ENCODE measurements at places on chromosomes 1 and 21.

DNA sequence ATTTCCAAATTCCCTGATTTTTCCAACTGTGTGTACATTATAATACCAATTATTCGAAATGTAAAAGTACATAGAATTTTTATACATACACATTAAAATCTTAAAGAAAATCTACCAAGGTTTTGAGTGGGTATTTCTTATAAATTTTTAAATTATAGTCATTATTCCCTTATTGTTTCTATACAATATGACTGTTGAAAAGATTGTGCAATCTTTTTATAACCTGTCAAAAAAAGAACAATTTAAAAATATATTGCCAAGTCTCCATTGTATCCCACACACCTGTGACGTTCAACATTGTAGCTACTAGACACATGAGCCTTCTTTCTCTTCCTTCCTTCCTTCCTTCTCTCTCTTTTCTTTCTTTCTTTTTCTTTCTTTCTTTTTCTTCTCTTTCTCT lies 473.2 kb upstream of the CHRM3 start:
- no peak for DNase-seq

- peak; percentile 91 for DNase-seq
Observed at GRCh38 chr21:45041351-45041805, 33.0 kb upstream of the ADARB1 start.

GRCh38 chr1:36924282-36924811 lies 110.0 kb downstream of the GRIK3 start:
- peak; percentile 4 for DNase-seq

GRCh38 chr1:113981962-113982931 lies 3.0 kb downstream of the OLFML3 start:
- DNase-seq: peak; percentile 87

GRCh38 chr1:20660847-20661206 lies 342 bp downstream of the DDOST start:
- DNase-seq: no peak

- DNase-seq: no peak
Observed at GRCh38 chr1:201736707-201737320, 92.1 kb upstream of the IPO9 start.

DNA sequence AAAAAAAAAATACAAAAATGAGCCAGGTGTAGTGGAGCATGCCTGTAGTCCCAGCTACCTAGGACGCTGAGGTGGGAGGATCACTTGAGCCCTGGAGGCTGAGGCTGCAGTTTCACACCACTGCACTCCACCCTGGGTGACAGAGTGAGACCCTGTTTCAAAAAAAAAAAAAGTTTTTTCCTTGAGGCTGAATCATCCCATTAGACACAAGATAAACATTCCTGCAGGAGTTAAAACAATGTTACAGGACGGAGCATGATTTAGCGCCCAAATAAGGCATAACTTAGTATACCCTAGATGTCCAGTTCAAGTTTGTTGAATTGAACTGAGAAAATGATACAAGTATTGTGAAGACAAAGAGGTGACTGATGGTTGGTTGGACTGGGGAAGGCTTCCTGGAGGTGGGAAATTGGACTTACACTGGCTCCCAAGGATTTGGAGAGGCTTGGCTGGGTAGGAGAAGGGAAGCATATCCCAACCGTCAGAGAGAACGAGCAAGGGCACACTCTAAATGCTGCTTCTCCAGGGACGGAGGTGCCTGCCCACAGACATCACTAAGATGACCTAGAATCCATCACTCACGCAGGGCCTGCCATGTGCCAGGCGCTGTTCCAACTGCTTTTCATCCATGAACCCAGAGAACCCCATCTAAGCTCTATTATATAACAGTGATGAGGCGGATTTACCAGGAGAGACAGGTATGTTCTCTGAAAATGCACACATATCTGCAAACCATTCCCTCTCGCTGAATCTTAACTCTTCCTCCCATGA lies 610.6 kb downstream of the KIF26B start:
- peak; percentile 94 for DNase-seq

DNA sequence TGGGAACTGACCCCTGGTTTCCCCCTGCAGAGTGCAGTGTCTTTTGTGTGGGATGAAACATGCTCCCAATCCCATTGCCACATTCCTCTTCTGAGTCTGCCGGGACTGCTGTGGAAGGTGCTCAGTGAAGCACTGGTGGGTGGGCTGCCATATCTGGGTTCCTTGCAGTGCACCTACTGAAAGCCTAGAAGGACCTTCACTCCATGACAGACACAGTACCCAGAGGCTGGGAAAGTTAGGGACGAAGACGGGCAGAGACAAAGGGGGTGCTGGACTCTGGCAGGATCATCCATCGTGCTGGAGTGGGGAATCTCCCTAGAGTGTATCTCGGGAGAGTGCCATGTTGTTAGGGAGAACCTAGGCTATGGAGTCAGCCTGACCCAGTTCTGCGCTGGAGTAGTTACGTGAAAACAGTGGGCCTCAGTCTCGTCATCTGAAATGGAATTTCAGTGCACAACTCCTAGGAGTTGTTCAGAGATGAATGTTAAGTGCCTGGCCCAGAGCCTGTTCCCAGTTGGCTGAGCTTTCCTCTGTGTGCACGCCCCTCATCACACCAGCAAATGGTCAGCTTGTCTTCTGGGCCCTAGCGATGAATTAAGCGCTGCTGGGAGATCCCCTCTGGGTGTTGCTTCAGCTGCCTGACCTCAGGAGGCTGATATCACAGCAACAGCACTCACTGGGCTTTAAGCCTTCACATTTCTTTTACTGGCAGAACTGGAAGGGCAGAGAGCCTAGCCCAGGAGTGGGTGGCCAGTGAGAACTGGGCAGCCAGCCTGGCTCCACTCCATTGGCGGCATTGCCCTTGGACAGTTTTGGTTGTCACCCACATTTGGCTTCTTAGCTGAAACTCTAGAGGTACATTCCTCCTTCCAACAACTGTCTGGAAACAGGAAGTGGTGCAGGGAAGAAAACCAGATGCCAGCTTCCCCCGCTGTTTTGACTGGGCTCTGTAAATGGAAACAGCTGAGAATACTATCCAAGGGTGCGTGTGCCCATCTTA lies 479.8 kb upstream of the VAMP3 start:
- peak; percentile 70 for DNase-seq
